ENCODE measurements at places on chromosomes 1 and 21.
A peak's percentile ranks its signal among the peaks of the same experiment; 100 is the strongest.

DNA sequence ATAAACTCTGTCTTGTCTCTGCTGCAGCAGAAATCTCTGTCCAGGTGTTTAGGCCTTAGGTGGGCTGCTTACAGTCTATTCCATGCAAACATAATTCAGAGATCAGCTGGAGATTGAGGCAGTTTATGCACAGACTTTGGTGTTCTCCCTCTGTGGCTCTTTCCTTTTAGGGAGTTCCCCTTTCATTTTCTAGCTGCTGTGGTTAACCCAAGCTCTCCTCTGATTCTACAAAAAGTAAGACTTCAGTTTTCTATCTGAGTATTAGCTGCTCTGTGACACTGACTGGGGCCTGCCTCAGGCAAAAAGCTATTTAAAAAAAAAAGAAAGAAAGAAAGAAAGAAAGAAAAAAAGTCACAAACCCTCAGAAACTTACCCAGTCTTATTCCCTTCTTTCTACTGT is 211.1 kb downstream of the CAMTA1 start:
- no peak for DNase-seq

GRCh38 chr1:206829875-206830274 is 35.5 kb upstream of the IL20 start:
- DNase-seq: no peak

GRCh38 chr1:156525856-156526489 is 25.4 kb upstream of the MEF2D start:
- no peak for DNase-seq

- DNase-seq: peak; percentile 94
These were observed 34.4 kb downstream of the COL18A1 start for GRCh38 chr21:45439161-45439872.

DNA sequence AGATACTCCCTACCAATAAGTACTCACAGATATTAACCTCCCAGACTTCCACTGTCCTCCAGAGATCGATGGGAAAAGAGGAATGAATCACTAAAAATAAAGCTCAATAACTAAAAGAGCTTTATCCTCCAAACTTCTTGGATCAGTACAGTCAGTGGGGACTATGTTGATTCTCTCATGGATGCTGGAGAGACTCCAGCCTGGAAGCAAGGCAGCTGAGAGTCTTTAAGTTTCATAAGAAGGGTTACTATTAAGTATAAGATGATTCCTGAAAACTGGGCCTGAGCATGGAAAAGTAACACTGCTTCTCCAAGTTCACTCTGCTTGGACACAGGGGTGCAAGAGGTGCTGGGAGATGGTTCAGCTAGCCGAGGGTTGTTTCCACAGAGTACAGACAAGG is 6.2 kb upstream of the DDR2 start:
- DNase-seq: no peak
